ELF-1 (cell line): ENCODE measurements at places on chromosomes 11 and 22.

- no peak for DNase-seq
These were observed 4.1 kb upstream of the STT3A start for GRCh38 chr11:125588505-125588904.

- peak; percentile 70 for DNase-seq
These were observed 13.0 kb downstream of the NCF4 start for GRCh38 chr22:36873614-36874308.

GRCh38 chr22:30985561-30986208 is 16.6 kb downstream of the TUG1 start:
- no peak for DNase-seq

DNA sequence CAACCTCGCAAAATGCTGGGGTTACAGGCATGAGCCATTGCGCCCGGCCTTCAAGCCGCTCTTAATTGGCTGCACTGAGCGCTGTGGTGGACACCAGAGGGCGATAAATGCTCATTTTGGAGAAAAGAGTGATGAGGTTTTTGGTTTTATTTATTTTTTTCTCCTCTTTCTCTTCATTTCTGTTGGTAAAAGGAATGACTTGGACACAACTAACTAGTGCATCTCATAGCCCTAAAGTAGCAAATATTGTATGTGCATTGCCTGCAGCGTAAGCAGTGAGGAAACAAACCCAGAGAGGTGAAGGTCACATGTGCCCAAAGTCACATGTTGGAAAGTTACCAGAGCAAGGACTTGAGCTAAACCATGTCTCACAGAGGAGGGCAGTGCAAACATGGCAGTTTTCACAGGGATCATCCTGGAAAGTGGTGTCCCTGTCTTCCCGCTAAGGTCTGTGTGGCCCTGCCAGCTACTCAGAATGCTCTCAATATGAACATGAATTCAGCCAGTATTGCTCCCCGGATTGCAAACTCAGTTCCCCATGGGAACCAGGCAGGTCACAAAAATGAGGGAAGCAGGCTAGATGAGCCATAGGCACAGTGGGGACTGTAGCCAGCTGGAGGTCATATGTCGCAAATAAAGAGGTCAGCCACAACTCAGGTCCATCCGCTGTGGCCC is 8.6 kb upstream of the CD82 start:
- peak; percentile 60 for DNase-seq

- DNase-seq: no peak
These were observed 13.9 kb downstream of the CCDC157 start for GRCh38 chr22:30370641-30371230.
